ENCODE measurements at places on chromosomes 5 and 9.

- DNase-seq: no peak
Measured at GRCh38 chr9:121023064-121023463, 27.0 kb downstream of the C5 start.

- DNase-seq: peak; percentile 78
Measured at GRCh38 chr9:112050544-112051475, 124.3 kb downstream of the SUSD1 start.

DNA sequence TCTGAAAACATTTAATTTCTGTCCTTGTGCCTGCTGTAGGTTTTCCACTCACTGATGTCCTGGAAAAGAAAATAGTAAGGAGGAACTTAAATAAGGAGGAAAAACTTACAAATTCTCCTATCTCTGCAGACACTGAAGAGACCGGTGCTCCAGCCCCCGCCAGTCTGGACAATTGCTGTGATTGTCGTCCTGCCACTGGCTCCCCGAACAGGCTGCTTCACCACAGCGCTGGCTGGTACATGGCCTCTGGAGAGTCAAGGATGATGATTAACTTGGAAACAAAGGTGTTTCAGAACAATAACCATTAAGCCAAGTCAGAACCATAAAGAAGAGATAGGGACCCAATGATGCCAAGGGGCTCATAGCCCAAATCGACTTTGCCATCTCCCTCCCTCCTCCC, 7.3 kb downstream of the PLAC8L1 start:
- DNase-seq: no peak

GRCh38 chr5:90379652-90380051, 29.9 kb downstream of the CETN3 start:
- DNase-seq: no peak

DNA sequence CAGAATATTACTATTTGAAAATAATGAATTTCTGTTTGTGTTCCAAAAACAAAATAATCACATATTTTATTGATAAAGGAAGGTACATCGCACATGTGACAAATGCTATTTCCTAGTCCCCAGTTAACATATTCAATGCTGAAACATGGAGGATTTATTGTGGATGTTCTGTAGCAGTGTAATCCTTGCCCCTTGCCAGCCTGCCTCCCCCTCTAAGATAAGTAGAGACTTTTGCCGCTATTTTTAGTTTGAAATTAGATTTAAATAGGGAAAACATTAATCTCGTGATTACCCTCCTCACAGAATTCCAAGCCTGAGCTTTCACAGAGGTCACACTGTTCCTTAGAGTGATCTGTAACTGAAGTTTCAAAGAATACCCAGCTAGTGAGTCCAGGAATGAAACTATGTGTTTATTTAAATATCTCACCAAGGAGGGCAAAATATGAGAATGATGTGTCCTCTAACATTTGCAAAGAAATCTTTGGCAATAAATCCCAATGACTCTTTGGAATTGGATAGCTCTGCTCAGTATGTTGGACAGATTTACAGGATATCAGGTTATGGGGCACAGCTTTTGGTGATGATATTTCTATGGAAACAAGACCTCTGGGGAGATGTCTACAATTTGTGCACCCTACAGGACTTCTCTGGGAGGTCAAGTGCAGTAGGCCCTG, 17.3 kb downstream of the CTXN3 start:
- no peak for DNase-seq

GRCh38 chr5:6321078-6321477, 57.3 kb downstream of the MED10 start:
- DNase-seq: no peak

DNA sequence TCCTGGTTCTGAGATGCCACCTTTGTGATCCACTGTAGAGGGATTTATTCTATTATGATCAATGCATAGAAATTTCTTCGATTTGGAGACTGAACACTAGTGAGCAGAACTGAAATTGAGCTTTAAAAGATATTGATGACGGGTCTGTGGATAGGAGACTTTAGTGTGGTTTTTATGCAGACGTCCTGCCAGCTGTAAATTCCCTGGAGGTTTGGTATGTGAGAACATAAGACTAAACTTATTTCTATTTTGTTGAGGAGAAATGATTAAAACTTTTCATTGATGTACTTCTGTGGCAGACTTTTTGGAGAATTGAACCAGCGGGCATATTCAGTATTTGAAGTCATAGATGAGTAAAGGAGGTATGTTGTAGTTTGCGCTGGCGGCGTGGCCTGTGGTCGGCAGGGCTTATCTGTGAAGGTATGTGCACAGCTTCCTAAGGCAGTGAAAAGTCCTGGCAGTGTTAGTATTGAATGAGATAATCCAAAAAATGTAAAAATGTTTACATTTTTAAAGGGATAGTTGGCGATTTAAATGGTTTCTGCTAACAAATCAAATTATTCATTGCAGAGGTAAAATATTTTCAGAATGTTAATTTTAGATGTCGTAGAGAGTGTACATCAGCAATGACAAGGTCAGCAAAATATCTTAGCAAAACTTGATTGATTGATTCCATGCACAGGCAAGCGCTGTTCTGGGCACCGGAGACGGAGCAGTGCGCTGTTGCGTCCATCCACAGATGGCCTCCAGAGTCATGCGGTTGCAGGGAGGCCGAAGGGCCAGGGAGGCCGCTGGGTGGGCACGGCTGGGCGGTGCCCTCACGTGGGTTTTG, 20.4 kb downstream of the TENT4A start:
- no peak for DNase-seq

DNA sequence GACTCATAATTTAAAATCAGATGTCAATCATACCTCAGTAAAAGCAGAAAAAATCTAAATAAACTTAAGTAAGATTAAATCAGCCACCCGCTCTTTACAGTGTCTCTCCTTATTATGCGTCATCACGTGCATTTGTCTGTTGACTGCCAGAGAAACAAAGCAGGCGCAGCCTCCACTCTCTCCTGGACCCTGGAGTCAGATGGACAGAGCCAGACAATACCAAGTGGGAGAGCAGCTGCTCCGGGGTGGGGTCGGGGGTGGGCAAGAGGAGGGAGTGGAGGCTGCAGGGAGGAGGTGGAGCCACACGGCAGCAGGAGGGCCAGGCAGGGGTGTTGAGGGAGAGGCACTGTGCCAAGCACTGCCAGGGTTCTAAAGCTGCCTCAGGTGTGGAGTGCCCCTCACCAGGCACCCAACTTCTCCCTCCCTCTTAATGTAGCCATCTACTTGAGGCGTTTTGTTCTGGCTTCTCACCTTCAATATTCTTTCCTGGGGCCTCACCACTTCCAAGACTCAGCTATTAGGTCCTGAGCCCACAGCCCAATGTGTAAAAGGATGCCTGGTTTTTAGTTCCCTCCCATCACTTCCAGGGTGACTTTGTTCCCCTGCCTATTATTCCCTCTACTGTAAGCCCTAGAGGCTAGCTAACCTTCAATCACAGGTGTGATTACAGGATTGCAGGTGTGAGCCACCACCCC, 96.3 kb downstream of the GLDC start:
- no peak for DNase-seq

DNA sequence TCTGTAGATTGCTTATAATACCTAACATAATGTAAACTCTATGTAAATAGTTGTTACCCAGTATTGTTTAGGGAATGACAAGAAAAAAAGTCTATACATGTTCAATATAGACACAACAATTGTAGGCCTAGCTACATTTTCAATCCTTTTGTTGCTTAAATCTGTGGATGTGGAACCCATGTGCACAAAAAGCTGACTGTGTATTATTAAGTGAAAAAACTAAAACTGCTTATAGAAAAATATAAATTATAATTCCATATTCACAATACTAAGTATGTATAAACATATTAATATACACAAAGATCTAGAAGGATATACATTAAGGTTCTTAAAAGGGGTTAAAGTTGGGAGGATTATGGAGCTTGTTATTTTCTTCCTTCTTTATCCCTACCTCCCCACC, 188.7 kb downstream of the PIK3R1 start:
- DNase-seq: no peak

GRCh38 chr5:145859897-145860296, 12.9 kb downstream of the GRXCR2 start:
- DNase-seq: no peak

- DNase-seq: no peak
Measured at GRCh38 chr5:8839361-8840055, 706.4 kb downstream of the SEMA5A start.

- DNase-seq: no peak
Measured at GRCh38 chr5:34504967-34505366, 151.2 kb upstream of the RAI14 start.

DNA sequence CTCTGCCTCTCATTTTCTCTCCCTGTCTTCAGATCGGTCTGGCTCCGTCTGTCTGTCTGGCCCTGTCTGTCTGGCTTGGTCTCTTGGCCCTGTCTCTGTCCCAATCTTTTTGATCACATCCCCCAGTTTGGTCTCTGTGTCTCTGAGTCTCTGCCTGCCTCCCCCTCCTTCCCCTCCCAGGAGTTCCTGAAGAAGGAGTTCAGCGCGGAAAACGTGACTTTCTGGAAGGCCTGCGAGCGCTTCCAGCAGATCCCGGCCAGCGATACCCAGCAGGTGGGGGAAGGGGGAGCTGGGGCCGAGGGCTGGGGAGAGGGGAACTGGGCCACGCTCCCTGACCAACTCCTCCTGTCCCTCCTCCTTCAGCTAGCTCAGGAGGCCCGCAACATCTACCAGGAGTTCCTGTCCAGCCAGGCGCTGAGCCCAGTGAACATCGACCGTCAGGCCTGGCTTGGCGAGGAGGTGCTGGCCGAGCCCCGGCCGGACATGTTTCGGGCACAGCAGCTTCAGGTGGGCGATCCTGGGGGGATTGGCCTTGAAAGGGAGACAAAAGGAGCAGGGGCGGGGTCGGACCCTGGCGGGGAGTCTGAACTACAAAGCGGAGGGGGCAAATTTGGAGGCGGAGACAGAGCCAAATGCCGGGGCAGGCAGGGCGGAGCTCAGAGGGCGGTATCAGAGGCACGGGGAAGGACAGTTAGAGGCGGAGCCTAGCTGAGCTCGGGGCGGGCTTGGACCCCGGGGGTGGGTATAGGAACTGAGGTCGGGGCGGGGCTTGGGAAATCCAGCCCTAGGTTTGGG, 9.0 kb downstream of the RGS14 start:
- peak; percentile 73 for DNase-seq

DNA sequence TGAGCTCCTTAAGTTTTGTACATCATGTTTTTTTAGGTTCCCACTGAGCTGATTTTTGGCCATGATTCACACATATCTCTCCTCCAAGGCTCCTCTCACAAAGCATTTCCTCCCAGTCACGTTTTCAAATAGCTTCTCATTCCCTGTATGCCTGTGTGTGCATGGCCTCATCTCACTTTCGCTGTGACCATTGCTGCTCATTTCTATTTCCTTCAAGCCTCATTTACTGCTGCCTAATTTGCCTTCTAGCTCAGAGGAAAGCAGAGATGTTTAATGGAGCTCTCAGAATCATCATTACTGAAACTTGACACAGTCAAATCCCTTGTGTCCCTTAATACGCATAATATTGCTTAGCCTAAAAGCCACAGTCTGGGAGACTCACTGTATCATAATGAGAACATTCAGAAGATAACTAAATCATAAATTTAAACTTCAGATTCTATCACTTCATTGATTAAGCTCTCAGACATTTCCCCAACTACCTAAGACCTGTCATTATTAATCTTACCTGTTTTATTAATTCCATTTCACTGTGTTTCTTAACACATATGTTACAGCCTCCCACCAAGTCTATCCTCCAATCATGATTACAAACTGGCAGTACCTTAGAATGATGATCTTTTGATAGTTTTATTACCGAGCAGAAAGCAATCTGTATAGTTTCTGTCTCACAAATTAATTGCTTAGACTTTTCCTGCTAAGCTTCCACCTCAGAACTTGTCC, 278.3 kb upstream of the PTGER4 start:
- DNase-seq: peak; percentile 42

GRCh38 chr5:95883185-95884016, 60.9 kb upstream of the GLRX start:
- DNase-seq: peak; percentile 4

- DNase-seq: peak; percentile 11
Measured at GRCh38 chr5:56815658-56816545, 553 bp downstream of the MAP3K1 start.

GRCh38 chr9:94164806-94165549, 80.7 kb downstream of the PTPDC1 start:
- no peak for DNase-seq

DNA sequence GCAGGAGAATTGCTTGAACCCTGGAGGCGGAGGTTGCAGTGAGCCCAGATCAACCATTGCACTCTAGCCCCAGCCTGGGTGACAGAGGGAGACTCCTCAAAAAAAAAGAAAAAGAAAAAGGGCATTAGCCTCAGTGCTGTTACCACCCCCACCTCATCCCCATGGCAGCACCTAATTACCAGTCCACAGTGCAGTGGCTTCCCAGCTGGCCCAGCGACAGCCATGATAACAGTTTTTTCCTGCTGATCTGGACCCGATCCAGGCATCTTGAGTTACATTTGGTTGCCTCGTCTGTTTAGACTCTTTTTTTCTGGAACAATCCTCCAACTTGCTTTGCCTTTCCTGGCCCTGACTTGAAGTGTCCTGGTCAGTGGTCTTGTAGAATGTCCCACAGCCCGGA, 24.4 kb downstream of the NCS1 start:
- DNase-seq: no peak

GRCh38 chr9:24939109-24939850, 393.6 kb upstream of the IZUMO3 start:
- DNase-seq: no peak

DNA sequence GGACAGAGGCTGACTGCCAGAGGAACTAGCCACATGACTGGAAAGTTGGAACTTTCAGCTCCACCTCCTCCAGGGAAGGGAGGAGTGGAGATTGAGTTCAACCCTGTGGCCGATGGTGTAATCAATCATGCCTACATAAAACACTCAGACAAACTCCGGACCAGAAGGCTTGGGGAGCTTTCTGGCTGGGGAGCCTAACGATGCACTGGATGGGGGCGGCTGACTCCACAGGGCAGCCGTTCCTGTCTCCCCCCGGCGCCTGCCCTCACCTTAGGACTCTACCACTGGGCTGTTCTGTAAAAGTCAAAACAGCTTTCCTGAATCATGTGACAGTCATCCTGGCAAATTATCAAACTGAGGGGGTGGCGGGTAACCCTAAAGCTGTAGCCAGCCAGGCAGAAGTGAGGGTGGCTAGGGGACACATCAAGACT, 58.0 kb downstream of the GOLM1 start:
- DNase-seq: no peak

DNA sequence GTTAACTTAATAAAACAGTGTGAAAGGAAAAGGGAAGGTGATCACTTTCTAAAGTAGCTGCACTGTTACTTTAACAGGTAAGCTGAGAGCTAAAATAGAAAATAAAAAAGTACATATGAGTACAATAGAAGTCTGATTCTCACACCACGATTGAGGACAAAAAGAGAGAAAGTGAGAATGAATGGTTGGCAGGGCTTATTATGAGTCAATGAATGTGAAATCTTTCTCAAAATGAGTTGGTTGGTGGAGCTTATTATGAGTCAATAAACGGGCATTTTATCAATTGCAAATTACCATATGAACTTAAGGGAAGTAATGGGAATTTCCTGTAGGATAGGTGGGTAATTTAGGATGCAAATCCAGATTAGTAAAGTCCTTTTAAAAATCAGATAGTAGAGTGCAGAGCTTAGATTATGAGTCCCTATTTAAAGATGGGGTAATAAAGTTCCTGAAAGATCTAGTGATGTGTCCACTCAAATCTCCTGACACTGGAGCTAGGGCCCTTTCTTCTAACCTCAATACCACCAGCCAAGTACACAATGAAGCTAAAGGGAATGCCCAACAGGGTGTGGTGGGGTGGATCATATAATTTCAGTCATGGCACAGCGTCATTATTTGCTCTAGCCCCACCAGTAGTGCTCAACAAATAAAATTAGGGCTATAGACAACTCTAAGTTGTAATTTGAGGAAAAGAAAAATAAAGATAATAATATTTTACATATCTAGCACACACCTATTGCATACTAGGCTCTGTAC, 21.1 kb upstream of the TLR4 start:
- no peak for DNase-seq

GRCh38 chr5:140255460-140256157, 47.3 kb downstream of the PFDN1 start:
- DNase-seq: no peak

Data from HFFc6 (cell line).